ENCODE measurements at places on chromosomes 13 and 19.

GRCh38 chr19:49165865-49166301 lies 8.3 kb downstream of the TRPM4 start:
- DNase-seq = no peak

GRCh38 chr13:113410472-113411201 lies 42.7 kb downstream of the ADPRHL1 start:
- DNase-seq = no peak

GRCh38 chr13:75788481-75788981 lies 152.4 kb downstream of the LMO7 start:
- no peak for DNase-seq

DNA sequence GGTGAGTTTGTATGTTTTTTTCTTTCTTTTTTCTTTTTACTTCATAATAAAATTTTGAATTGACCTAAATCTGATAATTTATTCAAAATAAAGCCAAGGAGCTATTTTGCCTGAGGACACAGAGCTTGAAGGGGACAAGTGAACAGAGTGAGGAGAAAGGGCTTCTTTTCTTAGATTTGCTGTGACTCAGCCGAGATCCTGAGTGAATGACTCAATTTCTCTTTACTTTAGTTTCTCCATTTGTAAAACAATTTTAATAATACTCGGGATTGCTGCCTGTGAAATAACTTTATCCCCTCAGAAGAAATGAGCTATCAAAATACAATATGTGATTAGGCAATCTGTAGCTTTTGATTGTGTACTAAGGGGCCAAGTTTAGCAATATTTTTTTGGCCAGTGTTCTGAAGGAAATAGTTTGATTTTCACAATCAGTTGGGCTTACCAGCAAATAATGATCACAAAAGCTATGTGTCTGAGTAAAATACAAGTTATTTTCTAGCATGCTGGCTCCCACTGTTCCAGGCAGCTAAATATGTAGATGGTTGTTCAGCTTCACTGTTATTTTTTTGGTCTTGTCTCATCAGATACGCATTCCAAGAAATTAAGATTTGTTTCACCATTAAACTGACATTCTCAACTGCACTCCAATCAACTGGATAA lies 437.5 kb downstream of the FGF9 start:
- DNase-seq = no peak

DNA sequence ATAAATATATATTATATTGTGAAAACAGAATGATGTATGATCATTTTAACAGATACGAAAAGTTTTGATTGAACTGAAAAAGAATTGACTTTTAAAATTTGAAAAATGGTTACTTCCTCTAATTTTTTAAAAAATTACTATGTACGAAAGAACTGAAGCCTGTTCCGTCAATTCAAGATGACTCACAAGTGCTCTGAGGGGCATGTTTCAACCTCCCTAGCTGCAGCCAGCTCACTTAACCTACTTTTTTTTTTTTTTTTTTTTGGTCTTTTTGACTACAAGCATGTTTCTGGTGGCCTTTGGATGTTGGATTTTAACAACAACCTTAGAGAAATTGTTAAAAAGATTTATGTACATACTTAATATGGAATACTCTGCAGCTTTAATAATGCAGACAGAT lies 1139.3 kb downstream of the DIAPH3 start:
- DNase-seq = no peak

DNA sequence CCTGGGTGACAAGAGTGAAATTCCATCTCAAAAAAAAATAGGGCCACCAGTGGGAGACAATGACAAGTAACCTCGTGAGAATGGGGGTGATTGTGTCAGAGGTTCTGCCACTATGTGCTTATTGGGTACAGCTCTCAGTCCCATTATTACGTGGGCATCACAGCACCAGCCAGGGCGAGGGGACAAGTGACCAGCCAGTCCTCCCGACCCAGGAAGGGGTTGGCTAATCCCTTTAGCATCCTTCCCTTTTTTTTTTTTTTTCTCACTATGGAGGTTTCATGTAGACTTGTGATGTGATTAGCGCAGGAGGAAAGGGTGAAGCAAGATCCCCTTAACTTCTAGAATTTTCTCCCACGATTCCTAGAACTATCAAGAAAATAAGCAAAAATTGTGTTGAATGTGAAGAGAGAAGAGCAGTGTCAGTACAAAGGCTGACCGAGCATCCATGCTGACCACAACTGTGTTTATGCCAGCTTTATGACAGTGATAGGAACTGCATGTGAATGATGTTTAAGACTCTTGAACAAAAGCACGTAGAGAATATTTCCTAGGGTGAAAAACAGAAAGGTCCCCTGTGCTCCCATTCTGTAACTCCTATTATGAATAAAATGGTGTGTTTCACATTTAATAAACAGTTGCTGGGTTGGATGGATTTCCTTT lies 50.0 kb downstream of the ALOX5AP start:
- DNase-seq = no peak

- DNase-seq = no peak
Observed at GRCh38 chr13:65868099-65868498, 1362.0 kb downstream of the PCDH9 start.

GRCh38 chr13:25466880-25467279 lies 95.1 kb downstream of the ATP8A2 start:
- no peak for DNase-seq

DNA sequence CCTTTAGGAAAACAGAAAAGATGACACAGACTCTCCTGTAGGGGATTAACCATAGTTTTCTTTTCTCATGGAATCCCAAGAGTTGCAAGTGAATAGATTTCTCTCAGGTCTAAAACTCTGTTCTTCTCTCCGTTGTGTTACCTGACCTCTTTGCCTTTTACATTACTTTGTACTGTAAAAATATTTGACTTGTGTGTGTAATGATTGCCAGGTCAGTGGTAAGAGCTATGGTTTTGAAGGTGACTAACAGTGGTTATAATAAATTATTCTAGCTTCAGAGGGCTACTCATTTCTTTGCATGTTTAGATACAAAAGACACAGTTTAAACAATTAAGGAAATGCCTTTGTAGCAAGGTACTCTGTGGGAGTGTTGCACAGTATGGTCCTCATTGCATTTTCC lies 23.0 kb upstream of the PSG2 start:
- DNase-seq = no peak

GRCh38 chr13:99299920-99300341 lies 7.3 kb downstream of the GPR183 start:
- no peak for DNase-seq

- no peak for DNase-seq
Observed at GRCh38 chr13:101880581-101880980, 428.1 kb downstream of the ITGBL1 start.

DNA sequence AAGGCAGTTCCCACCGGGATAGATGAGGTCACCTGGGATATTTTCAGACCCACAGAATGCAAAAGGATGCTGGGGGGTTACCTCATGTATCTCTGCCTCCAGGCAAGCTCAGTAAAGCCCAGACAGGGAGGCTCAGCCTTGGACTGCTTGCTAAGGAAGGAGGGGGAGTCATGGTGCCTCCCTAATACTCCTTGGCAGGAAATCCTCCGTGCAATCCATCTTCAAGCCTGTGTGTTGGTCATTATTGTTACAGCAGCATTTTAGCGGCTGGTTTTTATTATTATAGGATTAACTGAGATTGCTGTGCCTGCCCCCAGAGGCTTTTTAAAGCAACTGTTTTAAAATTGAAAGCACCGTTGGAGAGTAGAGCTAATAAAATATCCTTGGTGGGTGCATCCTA lies 188.5 kb upstream of the UBL3 start:
- no peak for DNase-seq

- no peak for DNase-seq
Observed at GRCh38 chr19:12665281-12665573, 1.3 kb downstream of the MAN2B1 start.

- no peak for DNase-seq
Observed at GRCh38 chr13:44756276-44756810, 180.2 kb upstream of the TSC22D1 start.
